ENCODE measurements at places on chromosomes 12 and 14.

GRCh38 chr14:104507443-104507842 is 72.1 kb upstream of the C14orf180 start:
- DNase-seq: no peak

GRCh38 chr12:54988402-54989054 is 4.0 kb upstream of the TESPA1 start:
- DNase-seq: no peak

DNA sequence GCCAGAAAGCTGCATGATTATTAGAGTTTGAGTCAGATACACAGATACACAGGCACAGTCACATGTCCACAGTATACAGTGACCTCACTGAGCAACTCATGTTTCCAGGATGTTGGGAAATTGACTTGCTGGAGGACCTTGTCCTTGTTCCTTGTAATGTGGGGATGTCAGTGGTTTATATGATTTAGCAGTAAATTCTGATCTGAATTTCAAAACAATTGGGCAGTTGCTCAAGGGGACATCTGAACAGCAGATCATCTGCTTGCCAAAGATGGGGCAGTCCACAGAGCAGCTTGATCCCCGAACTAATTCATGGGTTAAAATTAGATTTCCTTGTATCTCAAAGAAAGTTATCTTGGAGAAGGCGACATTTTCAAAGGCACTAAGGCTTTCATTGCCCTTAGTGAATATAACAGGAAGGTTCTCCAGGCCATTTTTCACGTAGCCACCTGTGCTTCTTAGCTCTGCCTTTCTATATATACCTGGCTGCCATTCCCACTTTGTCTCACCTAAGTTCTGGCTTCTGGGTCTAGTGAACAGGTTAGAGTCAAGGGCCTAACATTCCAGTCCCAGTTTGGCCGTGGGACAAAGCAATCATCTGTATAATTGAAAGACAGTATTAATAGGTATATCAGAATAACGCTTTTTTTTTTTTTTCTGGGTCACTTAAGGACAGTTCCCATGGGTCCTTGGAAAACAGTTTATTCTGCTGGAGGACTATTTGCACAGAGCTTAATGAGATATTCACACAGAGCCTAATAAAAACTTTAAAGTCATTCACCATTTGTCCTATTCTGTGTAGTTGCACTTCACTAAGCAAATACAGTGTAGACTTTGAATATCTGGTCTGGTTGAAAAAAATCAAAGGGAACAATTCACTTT is 64.9 kb upstream of the STRN3 start:
- DNase-seq: no peak

DNA sequence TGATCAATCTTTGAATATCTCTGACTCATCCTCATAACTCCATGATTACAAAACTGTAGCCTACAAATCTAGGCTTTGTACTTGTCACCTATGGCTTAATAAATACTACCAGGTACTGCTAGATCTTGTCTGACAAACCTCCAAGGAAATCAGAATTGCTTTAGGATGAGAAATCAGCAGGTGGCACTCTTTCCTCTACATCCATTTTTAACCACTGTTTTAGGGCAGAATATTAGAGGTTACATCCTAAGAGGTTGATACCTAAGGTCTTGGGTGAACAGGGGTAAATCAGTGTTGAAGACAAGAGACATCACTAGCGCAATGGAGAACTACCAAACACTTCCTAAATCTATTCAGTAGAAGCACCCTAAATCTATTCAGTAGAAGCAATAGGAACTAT is 63.1 kb upstream of the SOX5 start:
- DNase-seq: no peak

- DNase-seq: peak; percentile 41
These were observed 28.2 kb upstream of the FLRT2 start for GRCh38 chr14:85501751-85502150.

- DNase-seq: no peak
These were observed 29.1 kb upstream of the CDKL1 start for GRCh38 chr14:50425816-50426215.

- no peak for DNase-seq
These were observed 55.5 kb downstream of the ETV6 start for GRCh38 chr12:11705010-11705409.

DNA sequence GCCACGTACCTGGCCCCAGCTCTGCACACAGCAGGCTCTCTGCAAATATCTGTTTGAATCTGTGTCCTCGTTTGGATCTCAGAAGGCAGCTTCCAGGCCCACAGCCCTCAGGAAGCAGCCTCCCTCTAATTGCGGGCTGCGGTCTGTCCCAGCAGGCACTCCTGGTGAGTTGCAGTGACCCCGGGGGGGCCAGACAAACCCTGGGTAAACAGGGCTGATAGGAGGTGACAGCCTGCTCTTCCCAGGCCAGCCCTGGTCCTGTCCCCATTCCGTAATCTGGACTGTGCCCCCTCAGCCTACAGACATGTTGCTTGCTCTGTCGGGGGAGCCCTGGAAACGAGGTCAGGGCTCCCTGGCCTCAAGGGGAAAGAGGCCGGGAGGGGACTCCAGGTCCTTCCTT is 2.0 kb downstream of the FOXN4 start:
- no peak for DNase-seq

GRCh38 chr12:4107436-4107878 is 166.1 kb upstream of the CCND2 start:
- DNase-seq: no peak

DNA sequence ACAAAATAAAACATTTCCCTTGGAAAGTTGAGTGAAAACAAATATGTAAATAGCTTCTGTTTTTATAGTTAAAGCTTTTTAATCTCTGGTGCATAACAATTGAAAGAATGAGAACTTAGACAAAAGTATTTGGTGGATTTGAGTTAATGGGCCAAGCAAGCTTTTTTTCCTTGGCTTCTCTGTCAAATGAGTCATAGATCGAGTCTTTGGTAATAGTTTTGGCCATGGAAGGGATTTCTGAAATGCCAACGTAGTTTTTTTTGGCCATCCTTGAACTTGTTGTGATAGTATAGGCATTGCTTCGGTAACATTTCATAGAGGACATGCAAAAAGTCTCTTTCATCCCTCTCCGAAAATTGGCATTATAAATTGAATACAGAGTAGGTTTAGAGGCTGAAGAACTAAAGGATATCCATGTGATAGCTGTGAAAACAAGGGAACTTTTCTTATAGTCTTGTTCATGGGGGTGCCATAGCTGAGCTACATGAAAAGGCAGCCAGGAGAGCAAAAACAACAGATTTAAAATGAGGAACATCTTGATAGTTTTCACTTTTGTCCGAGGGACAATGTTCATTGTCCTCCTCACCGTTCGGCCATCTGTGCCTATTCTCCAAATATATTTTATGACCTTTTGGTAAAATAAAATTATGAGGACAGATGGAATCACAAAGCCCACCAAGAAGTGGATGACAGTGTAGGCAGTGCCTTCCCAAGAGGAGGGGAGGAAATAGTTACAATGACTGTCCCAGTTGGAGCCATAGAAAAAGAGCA is 34.7 kb downstream of the GPR19 start:
- DNase-seq: no peak

GRCh38 chr14:86858591-86858990 is 1134.4 kb downstream of the GALC start:
- no peak for DNase-seq

DNA sequence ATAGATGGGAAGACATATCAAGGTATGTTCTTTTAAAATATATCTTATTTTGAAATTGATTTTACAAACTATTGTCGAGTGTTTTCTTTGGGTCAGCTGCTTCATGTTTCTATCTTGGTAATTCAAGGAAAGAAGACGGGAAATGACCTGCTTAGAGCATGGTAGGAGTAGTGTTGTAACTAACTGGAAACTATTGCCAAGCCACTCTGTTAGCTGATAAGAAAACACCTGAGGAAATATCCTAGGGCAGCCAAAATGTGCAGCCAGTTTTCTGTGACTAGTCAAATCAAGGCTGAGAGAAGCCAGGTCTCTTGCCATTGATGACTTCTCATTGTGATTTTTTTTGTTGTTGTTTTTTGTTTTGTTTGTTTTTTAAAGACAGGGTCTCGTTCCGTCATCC is 30.2 kb downstream of the METAP2 start:
- no peak for DNase-seq

DNA sequence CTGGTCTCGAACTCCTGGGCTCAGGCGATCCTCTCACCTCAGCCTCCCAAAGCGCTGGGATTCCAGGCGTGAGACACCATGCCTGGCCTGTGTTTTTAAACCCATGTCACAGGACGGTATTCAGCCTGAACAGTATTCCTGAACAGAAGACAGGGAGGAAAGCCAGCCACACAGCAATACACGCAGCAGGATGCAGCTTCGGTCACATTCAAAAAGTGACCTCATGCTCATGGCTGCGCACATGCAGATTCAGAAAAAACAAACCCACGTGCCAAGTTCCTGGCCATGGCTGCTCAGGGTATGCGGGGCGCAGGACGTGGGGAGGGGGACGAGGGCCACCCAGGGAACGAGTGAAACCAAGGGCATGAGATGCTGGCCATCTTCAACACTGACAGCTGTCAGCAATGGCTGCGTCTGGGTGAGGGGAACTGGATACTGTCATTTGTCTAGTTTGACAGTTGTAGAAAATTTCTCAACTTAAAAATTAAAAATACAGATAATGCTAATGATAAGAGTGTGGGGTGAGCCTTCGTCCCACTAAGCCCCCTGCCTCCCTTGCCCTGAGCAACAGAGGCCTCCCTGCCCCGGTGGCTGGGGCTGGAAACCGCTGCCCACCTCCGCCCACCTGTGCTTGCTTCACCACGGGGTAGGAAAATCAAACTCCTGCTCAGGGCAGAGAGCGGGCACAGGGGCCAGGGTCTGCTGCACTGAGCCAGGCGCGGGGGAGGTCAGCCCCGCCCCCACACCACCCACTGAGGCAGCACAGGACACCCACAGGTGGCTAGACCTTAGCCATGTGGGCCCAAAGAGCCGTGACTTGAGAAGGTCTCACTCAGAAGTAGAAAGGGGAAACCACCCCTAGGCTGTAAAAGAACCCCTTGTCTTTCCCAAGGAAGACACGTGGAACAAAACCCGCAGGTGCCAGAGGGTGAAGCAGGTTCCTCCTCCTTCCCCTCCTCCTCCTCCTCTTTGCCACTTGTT is 84.2 kb downstream of the SCARB1 start:
- no peak for DNase-seq

GRCh38 chr12:90323217-90323616 is 614.6 kb upstream of the ATP2B1 start:
- no peak for DNase-seq

GRCh38 chr12:15092826-15093225 is 120.0 kb downstream of the PDE6H start:
- no peak for DNase-seq

GRCh38 chr12:96218989-96219678 is 25.0 kb downstream of the ELK3 start:
- peak; percentile 10 for DNase-seq

DNA sequence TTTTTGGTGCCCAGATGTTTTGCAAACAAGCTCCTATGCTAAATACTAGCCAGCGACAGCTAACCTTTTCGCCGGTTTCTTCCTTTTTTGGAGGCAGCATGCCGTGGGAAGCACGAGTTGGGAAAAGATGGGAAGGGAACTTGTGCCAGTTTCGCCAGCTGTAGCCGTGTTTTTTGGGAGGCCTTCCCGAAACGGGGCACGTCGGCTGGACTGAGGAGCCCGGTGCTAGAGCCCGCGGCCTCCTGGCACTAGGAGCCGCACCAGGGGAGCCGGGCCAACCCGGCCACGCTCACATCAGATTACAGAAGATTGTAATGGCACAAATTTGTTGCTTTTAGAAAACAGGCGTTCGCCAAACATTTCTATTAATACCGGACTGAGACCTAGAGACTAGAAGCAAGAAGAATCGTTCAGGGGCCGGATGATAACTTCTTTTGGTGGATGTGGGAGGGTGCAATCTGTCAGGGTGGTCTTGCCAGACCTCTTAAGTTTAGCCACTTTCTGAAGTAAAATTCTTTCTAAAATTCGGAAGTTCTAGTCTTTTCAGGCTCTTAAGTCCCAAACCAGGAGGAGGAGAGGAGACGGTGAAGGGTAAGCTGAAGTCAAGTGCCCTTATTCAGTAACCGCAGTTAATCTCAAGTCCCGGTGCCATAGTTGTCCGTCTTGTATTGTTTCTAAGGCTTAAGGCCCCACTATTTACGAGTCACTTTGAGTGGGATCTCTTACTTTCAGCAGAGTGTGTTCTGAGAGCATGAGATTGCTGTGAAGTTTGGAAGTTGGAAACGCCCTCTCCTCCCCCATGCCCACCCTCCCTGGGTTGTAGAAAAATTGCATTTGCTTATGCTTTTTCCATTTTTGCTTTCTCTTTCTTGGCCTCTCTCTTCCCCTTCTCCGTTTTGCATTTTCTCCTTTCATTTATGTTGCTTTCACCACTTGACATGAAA is 1.3 kb downstream of the RASSF3 start:
- DNase-seq: no peak

DNA sequence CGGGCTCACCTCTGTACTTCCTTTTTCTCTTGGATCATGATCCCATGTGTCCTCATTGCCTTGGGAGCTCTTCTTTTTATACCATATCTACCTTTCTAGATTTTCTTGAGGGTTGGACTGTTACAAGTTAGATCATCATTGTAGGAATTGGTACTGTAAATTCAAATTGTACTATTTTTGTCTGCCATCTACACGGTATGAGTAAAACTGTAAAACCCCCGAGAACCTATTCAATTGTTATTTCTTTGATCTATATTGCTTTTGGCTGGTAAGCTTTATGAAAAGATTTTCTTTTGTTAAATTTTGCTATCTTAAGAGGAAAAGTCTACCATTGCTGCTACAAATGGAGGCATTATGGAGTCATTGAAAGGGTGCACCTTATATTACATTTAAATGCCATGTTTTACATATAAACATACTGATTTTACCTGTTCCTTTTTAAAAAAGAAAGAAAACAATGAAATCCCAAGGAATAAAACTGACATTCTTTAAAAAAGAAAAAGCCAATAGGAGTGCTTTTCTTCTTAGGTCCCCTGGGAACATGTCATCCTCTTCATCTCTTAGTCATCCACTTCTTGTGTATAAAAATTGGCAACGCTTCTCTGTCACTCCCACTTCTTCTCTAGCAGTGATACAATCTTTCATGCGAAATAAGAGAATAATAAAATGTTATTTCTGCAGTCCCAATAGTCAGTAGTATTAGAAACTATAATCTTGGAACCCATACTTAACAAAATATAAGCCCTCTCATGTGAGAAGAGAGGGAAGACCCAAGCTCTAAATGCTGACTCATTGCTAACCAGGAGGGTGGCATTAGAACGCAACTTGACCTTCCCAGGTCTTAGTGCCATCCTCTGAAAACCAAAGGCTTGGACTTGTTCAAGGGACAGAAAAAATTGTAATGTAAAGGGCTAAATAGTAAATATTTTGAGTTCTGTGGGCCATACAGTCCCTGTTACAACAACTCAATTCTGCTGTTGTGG is 20.4 kb downstream of the RGS6 start:
- DNase-seq: no peak

DNA sequence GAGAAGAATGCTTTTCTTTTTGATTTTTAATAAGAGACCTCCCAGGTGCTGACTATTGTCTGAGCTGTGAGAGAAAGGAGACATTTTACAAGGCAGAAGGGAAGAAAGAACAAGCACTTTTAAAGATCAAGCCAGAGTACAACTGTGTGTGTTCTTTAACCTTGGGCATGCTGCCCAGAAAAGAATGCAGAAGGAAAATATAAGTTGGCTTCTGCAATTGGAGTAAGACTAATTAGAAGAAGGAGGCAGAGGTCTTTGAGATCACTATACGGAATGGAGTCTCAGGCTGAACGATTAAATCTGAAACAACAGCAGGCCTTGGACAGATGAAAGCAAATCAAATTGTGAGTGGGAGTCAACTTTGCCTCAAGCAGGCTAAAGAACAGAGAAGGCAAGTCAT is 230.5 kb downstream of the ATP23 start:
- DNase-seq: no peak

- DNase-seq: no peak
These were observed 7.2 kb downstream of the TPCN1 start for GRCh38 chr12:113228394-113229028.

Data from NCI-H748 treated with DMSO at 0.1 percent for 48 hours (cell line).